ENCODE measurements at places on chromosomes 3 and 15.

DNA sequence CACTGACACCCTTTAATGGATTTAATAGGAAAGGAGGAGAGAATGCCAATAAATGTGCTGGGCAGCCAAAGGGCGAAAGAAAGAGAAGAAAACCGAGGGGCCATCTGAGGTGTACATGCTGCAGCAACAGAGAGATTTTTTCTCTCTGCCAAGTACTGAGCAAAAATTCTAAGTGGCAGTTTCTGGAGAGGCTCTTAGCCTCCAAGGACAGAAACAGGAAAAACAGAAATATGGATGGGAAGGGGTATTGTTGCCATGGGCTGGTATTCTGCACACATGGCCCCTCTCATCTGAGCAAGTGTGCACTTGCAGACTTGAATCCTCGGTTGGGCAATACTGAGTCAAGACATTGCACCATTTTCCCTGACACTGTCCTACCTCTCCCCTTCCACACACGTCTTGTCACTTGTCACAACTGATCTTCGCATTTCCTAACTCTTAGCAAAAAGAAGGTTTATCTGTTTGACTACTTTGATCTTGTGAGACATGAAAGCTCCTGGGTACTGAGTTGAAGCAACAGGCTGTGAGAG is 73.9 kb downstream of the PRICKLE2 start:
- DNase-seq, result no peak

DNA sequence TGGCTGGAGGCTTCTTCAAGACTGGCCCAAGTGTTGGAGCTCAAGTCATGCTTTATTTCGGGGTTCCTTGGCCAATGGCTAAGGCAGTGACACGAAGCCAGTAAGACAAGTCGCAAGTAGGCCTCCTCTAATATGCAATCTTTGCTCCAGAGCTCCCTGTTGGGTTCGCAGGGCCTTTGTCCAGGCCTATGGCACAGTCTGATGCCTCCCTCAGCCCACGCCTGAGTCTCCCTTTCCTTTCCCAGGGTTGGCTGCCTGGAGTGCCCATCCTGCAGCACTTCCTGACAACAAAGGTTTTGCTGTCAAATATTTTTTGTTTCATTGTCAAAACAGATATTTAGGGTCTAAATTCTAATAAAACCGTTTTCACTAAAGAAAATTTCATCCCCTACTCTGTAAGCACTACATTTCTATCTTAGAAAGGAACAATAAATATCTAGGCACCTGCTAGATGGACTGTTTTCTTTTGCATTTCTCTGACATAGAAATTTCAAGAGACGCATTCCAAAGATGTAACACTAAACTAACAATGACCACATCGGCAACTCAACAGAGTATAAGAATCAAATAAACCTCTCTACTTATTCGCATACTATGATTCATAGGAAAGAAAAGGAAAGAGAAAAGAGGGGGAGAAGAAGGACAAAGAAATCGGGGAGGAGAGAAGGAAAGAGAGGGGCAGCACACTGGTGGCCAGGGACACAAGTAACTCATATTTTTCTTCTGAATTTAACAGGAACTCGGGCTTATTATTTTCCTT is 393.1 kb upstream of the ATP11B start:
- no peak for DNase-seq

DNA sequence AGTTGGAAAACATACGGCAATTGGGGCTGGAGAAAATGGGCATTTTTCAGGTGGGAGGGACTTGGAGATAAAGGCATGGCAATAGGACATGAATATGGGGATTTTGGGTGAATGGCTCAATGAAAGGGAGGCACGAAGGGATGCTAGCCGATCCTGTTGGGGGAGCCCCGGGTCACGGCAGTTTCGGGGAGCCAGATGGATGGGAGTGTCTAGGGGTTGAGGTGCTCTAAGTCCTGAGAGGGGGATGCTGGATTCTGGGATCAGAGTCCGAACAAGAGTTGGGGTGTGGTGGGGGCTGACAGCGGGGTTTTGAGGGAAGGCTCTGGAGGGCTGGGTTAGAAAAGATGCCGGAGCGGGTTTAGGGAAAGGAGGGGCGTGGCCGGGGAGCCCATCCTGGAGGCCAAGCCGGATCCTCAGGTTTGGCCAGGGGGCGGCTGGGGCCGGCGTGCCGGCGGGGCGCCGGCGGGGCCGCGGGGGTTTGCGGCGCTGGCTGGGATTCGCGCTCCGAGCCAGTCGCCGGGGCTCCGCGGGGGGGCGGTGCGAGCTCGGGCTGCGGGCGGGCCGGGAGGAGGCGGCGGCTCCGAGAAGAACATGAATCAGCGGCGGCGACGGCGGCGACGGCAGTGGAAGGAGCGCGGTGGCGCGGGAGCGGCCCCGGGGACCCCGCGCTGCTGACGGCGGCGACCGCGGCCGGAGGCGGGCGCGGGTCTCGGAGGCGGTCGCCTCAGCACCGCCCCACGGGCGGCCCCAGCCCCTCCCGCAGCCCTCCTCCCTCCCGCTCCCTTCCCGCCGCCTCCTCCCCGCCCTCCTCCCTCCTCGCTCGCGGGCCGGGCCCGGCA is at the start of gene TYRO3:
Gene TYRO3, plus strand, starts transcription at position 813 of the 839 bp plus-strand sequence. CDS start 46 bp downstream, outside the sequence.
- peak; percentile 39 for DNase-seq

DNA sequence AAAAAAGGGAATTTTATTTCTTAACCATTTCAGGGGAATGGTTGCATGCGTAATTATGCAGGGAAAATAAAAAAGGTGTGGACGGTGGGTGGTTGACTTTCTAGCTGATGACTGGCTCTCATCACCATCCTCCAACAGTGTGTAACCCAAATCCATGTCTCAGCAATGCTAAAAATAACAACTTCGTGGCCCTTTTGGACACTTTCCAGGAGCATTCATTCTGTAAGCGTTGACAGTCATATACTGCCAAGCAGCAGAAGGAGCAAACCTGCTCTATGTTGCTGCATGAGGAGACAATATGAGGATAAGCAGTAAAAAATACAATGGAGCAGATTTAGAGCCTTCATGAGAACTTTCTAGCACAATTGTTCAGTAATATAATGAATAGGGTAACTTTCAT is 189.1 kb downstream of the ANXA2 start:
- no peak for DNase-seq

- no peak for DNase-seq
Observed at GRCh38 chr3:49649576-49649975, 24.6 kb upstream of the APEH start.

DNA sequence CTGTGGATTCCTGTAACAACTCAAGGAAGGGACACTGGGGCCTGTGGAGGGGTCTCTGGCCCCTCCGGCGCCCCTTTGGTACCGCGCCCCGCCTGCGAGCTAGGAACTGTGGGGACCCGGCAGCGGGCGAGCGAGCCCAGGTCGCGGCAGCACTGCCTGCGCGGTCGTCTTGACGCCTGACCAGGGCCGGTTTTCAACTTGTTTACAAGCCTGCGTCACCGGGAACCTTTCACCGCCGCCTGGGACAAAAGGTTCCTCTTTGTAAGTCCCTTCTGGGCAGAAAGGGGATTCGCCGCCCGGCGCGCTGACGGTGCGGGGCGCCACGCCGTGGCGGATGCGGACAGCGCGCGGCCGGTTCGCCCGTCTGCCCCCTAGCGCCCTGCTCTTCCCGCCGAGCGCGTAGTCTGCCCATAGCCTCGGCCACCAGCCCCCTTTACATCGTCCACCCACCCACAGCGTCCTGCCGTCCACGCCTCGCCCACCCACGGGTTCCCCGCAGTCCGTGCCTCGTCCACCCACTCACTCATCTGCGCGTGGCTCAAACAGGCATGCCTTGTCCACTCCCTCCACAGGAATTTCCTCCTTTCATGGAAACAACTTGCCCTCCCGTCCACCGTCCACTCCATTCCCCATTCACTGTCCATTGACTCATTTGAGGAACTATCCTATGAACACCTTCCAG is 5.5 kb upstream of the CFAP100 start:
- no peak for DNase-seq

DNA sequence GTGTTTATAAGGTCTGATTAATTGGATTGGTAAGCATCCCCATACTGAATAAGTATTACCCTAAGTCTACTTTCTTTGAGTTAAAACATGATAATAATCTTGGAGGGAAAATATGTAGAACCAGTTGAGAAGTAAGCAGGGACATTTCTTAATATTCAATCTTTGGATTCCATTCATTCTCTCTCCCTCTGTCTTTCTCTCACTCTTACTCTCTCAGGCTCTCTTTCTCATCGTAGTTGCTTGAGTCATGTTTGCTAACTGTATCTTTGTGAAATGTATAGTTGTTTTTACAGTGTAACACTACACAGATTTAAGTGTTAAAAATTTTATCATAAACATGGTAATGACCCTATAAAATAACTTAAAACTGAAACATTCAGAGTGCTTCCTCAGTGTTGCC is 163.8 kb downstream of the RSRC1 start:
- DNase-seq, result no peak

- DNase-seq, result no peak
Observed at GRCh38 chr15:42670451-42670850, 66.5 kb downstream of the CDAN1 start.

- DNase-seq, result no peak
Observed at GRCh38 chr15:41969851-41970431, 2.4 kb downstream of the EHD4 start.

Data from stimulated activated CD4-positive, alpha-beta T cell treated with anti-CD3 and anti-CD28 coated beads, Interleukin-1b, Interleukin-23, amount 100 ng/mL, for 1 hour (primary cell).